ENCODE measurements at places on chromosomes 1 and 21.

GRCh38 chr1:10615932-10616671 is 141.4 kb downstream of the PEX14 start:
- DNase-seq = no peak

GRCh38 chr1:100567062-100567461 is 29.1 kb downstream of the GPR88 start:
- DNase-seq = no peak

GRCh38 chr21:17491716-17492414 is 21.0 kb upstream of the CXADR start:
- peak; percentile 72 for DNase-seq

DNA sequence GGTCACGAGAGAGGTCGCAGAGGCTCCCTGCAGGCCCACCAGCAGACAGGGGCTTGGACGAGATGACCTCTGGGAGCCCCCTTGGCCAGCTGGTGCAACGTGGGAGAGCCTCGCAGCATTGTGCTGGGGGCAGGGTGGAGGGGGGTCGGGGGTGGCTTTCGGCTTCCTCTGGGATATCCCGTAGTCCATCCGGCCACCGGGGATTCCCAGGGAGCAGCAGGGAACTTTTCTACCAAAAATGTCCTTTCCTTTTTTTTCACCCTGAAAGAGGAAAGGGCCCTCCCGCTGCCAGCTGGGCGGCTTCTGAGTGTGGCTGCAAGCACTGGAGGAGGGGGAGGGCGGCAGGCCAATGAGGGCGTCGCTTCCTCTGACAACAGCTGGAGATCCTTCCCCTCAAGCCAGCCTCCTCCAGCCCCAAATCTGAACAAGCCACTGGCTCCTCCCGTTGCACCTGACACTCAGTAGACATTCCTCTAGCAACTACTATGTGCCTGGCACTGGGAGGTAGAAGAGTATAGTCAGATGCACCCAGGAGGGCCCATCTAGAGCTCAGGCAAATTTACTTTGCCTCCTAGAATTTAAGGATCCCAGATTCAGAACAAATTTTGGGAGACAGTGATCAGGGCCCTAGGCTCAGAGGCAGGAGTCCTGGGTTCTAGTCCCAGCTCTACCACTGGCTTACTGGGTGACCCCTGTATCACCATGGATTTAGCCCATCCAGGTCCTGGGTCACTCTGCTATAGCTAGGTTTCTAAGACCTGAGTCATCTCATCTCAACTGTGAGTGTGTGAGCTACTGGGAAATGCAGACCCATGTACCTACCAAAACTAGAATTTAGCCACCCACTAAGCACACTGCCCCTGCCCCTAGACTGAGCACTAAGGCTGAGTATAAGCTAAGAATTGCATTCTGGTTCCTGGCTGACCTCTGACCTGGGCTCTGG is 2.7 kb downstream of the MOB3C start:
- peak; percentile 81 for DNase-seq

DNA sequence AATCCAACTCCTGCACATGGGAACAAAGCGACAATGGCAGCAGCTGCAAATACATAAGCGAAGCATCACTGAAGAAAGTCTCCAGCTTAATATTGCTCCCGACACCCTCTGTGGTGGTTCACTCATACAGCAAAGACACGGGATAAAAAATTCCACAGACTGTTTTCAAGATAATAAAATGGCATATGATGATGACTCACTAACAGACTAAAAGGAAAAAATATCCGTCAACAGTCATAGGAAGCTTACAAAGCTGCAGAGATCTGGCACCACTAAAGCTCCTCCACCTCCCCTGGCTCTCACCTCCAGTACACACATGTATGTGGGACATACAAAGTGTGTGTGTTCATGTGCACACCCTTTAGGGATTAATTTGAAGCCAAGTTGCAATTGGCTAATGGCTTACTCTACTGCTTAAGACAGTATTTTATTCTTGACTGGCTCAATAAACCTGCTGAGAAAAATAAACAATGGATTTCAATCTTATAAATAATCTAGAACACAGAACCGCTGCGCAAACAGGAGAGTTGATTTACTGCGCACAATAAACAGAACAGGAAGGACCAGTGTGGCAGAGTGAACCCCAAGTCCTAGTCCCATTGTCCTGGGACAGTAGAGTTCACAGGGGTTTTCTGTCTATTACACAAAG is 94.4 kb downstream of the SLC45A1 start:
- peak; percentile 81 for DNase-seq

- no peak for DNase-seq
Measured at GRCh38 chr1:47764461-47765046, 232.6 kb downstream of the TRABD2B start.

GRCh38 chr1:226100436-226101391 is 38.2 kb downstream of the H3-3A start:
- DNase-seq = peak; percentile 71

GRCh38 chr1:93813076-93813475 is 65.9 kb downstream of the DNTTIP2 start:
- no peak for DNase-seq

DNA sequence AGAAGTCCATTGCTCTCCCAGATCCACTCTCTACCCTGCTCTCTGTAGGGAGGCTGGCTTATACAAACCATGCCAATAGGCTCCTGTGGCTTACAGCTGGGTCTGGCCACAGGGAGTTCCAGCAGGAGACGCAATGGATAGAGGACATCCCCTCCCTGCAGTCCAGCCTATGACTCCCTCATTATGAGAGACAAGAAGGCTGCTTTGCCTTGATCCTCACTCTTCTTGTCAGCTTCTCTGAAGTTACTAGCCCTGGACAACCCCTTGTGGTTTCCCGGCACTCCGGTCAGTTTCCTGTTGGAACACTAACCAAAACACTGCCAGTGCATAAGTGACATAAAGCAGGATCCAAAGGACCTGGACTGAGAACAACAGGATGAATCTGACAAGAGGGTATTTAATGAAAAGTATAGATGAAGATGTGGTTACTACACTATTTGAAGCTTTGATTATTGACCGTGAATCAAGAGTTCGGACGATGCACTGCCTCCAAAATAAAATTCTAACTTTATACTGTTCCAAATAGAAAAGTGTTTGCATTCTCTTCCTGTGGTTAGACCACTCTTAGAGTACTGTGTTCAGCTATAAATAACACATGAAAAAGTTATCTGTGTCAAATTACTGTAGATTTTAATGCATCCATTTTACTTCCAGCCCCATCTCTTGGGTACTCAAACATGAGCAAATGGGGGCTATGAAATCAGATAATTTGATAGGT is 32.7 kb upstream of the ZNF326 start:
- DNase-seq = peak; percentile 46

GRCh38 chr1:7389906-7390603 is 381.0 kb upstream of the VAMP3 start:
- no peak for DNase-seq

GRCh38 chr1:24827379-24828135 is 82.3 kb downstream of the CLIC4 start:
- no peak for DNase-seq

DNA sequence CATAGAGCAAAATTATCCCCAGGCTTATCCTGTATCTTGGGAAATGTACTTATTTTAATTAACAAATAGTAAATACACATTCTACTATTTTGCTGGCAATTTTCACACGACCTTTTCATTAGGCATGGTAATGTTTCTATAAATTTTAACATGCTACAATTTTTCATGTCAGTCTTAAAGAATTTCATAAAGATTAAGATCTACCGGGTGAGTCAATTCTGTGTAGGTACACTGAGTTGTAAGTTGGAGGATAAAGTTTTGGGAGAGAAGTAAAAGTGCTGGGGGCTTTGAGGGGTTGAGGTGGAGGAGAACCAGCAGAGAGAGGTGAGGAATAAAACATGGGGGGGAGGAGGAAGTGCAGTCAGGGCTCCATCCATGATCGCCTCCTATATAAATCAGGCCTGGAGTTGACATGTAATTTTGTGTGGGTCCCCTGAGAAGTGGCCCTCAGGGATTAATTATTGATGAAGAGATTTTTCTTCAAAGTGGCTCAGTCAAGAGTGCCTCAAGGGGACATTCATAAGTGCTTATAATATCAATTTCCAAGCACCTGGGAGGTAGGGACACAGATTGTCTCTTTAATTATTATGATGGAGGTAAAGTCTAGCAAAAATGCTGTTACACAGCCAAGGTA is 7.2 kb downstream of the DPYD start:
- DNase-seq = no peak

DNA sequence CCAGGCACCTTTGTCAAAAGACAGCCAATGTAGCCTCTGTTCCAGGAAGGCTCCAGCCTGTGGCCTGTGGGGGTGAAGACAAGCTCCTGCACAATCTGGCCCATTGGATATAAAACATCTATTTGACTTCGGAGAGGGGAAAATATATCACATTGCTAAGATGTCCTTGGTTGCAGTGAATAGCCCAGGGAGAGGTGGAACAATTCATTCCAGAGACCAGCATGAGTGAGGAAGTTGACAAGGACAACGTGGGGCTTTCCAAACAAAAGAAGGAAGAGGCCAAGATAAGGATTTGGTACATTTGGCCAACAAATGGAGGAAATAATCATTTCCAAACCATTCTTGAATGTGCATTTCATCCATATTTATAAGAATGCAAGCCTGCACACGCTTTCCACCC is 187.0 kb downstream of the ETS2 start:
- no peak for DNase-seq

GRCh38 chr21:35651196-35651595 is 409.1 kb downstream of the SETD4 start:
- DNase-seq = no peak

GRCh38 chr1:164768619-164769018 is 209.6 kb downstream of the PBX1 start:
- DNase-seq = no peak

- no peak for DNase-seq
Measured at GRCh38 chr1:233614743-233615521, 1.0 kb downstream of the KCNK1 start.

GRCh38 chr1:76013206-76013581 is 61.4 kb upstream of the ST6GALNAC3 start:
- DNase-seq = no peak

DNA sequence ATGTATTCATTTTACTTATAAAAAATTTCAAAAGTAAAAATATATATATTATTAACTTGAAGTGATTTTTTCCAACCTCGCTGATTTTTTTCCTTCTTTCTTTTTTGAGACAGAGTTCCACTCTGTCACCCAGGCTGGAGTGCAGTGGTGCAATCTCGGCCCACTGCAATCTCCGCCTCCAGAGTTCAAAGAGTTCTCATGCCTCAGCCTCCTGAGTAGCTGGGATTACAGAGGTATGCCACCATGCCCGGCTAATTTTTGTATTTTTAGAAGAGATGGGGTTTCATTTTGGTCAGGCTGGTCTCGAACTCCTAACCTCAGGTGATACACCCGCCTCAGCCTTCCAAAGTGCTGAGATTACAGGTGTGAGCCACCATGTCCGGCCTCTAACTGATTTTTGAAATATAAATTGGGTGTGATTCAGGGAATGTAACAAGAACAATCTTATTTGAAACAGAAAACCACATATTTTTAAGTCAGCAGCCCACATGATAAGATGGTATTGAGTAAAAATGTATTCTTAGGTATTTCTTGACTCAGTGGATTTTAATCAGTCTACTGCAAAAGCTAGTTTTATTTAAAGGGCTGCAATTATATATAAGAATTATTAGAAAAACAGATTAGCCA is 30.0 kb downstream of the ZBTB8B start:
- DNase-seq = no peak

GRCh38 chr1:26690157-26690556 is 5.7 kb upstream of the ARID1A start:
- DNase-seq = no peak

DNA sequence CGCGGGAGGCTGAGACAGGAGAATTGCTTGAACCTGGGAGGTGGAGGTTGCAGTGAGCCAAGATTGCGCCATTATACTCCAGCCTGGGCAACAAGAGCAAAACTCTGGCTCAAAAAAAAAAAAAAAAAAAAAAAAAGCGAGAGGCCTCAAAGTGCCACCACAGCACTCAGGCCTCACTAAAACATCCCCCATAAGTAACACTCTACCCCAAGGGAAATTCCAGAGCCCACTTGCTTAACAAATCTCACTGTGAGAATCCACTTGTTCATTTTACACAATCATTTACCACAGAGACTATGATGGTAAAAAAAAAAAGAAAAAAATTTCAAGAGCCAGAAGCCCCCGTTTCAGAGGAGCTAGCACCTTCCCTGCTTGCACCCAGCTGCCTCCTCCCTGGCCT is 26.3 kb upstream of the EXOSC10 start:
- no peak for DNase-seq

DNA sequence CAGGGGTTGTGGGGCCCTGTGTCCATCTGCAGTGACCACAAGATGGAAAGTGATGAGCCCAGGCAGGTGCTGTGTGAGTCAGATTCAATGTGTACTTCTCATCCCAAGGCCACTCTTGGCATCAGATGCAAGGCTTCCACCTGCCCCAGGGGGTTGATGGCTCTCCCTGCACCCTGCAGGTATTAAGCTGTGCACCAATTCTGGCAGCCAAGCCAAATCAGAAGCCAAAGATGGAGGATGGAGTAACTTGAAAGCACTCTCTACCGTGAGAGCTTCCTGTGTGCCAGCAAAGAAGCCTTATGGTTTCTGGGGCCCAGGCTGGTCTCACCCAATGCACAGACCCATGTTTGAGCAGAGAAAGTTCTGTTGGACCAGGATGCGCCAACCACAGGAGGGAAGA is 44.3 kb upstream of the TENT5C start:
- DNase-seq = no peak

GRCh38 chr1:101365186-101365585 is 128.4 kb downstream of the S1PR1 start:
- DNase-seq = peak; percentile 19

- no peak for DNase-seq
Measured at GRCh38 chr1:167767761-167768160, 46.0 kb downstream of the MPZL1 start.

DNA sequence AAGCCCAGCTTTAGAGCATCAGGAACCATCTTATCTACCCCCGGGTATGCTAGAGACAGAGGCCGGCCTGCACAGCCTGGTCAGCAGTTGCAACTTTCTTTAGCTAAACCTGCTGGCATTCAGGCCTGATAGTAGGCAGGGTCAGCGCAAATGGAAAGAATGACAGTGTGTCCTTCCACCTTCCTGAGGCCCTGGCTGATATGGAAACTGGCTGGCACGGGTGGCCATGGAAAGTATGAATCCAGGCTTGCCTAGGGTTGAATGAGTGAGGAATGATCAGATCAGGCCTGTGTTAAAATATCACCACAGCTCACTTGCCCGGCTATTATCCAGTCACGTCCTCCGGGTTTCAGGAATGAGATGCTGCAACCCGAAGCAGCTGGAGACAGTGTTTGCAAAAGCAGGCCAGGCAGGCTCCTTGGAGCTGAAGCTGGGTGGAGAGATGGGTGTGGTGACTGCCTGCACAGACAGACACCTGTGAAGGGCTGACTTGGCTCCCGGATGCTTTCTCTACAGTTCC is 34.7 kb downstream of the RCAN1 start:
- DNase-seq = no peak

DNA sequence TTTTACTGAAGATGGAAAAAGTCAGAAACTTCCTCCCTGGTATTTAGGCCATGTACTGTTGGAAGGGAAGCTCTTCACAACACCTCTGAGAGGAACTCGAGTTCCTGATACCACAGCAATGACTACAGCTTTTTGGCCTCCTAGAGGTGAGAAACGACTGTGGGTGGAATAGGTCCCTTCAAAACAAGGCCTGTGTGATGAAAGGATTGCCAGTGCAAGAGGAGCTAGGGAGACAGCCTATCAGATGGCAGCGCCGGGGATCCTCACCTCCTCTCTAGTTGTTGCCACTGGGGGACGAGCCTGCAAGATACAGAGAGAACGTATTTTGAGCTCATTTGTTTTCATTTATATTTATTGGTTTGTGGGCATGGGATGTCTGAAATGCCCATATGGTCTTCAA is 187.8 kb upstream of the KCND3 start:
- no peak for DNase-seq

All from hepatic stellate cell (primary cell).